ENCODE measurements at places on chromosomes 4 and X.

- DNase-seq = no peak
Measured at GRCh38 chr4:43331226-43332051, 438.9 kb downstream of the GRXCR1 start.

DNA sequence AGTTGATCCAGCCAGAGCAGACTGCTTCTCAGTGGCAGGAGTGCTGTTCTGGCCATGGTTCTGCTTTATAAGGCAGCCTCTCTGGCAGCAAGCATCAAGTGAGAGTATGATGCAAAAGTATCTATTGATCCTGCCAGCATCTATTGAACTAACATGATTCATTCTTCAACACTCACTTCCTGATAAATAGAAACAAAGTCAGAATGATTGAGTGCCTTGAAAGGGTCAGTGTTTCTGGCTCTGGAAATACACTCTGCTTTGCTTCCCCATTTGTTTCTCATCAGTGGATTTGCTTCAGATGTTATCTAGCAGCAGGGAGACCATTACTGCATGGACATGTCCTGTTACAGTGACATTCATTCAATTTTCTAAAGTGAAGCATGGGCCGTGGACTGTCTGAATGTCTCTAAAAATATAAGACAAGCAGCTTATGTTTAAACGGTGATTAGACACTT lies 66.2 kb upstream of the FRAS1 start:
- DNase-seq = no peak

- DNase-seq = peak; percentile 53
Measured at GRCh38 chrX:19639056-19639455, 123.7 kb upstream of the MAP3K15 start.

GRCh38 chrX:74270393-74270792 lies 33.6 kb upstream of the ZCCHC13 start:
- DNase-seq = no peak

- DNase-seq = no peak
Measured at GRCh38 chr4:55468724-55469123, 73.0 kb downstream of the TMEM165 start.

DNA sequence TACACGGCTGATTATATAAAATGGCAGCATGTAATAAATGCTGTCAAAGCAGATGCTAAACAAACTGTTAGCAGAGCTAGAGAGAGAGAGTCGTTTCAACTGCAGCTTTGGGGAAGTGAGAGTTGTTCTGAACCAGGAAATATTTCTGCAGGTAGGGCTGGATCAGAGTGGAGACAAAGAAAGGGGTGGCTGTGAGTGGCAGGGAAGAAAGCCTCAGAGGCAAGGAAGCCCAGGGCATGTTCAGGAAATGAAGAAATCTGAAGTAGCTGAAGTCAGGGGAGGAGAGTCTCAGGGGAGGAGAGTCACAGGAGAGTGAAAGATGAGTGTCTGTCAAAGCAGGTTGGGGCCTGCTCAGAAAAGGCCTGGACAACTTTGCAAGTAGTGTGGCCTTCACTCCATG lies 48.4 kb upstream of the RPS6KA3 start:
- no peak for DNase-seq

DNA sequence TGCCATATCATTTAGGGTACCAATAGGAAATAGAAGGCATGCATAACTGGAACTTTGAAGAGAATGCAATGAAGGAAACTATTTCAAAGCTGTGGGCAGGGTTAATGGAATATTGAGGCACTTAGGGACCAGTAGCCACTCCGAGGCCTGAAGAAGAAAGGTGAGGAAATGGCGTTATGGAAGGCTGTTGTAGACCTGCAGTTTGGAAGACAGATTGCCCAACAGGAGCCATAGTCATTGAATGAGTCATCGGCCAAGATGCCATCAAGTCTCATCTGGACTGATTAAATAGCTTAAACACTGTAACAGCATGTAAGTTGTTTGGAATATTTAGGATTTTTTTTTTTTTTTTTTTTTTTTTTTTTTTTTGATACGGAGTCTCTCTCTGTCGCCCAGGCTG lies 11.6 kb downstream of the CXCL13 start:
- no peak for DNase-seq

DNA sequence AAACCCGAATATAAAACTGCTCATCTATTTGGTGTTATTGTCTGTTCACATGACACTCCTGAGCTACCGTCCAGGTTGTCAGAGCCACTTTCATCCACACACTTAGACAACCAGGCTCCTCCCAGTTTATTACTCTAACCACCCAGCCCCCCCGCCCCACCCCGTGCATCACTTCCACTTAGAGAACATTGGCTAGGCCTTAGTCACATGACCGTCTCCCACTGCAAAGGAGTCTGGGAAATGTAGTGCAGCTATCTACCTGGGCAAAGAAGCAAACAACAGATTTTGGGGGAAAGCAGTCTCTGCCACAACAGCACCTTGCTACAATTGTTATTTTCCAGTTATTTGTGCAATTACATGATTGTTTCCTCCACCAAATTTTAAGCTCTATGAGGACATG lies 57.6 kb upstream of the RBPJ start:
- DNase-seq = peak; percentile 9

DNA sequence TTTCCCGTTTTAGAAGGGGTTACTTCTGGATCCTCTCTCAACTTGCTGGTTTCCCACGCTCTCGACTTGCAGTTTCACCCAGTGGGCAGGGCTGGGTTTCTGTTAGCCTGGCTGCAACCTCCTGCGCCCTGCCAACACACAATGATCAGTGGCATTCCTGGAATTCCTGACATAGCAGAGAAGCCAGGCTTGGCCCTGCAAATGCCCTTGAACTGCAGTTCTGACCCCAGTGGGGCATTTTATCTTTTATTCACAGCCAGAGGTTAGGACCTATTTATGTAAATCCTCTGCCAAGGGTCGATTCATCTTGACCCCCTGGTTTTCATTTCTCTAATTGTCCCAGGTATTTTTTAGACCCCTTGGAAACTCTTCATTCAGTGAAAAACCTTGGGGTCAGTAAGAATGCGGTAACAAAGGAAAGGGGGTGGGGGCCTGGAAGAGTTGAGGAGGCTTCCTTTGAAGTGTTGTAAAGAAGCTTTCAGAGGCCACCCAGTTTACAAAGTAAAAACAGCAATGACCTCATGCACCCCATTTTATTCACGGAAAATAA lies 217.6 kb downstream of the ZNF674 start:
- no peak for DNase-seq

GRCh38 chr4:54152846-54153600 lies 53.1 kb downstream of the GSX2 start:
- DNase-seq = no peak

DNA sequence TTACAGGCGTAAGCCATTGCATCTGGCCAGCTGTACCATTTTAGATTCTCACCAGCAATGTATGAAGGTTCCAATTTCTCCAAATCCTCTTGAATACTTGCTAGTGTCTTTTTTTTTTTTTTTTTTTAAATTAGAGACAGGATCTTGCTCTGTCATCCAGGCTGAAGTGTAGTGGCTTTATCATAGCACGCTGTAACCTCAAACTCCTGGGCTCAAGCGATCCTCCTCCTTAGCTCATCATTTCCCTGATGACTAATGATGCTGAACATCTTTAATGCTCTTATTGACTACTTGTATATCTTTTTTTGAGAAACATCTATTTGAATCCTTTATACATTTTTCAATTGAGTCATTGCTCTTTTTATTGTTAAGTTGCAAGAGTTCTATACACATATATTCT lies 40.3 kb downstream of the HDAC8 start:
- DNase-seq = no peak

- DNase-seq = no peak
Measured at GRCh38 chr4:166527500-166527899, 654.5 kb downstream of the TLL1 start.

- DNase-seq = no peak
Measured at GRCh38 chrX:132967049-132967448, 8.6 kb upstream of the HS6ST2 start.

- DNase-seq = no peak
Measured at GRCh38 chr4:100739426-100739825, 221.6 kb upstream of the EMCN start.

GRCh38 chrX:71669492-71669891 lies 2.1 kb downstream of the LOC101059915 start:
- no peak for DNase-seq

GRCh38 chrX:65537229-65537628 lies 2.6 kb upstream of the LAS1L start:
- no peak for DNase-seq

DNA sequence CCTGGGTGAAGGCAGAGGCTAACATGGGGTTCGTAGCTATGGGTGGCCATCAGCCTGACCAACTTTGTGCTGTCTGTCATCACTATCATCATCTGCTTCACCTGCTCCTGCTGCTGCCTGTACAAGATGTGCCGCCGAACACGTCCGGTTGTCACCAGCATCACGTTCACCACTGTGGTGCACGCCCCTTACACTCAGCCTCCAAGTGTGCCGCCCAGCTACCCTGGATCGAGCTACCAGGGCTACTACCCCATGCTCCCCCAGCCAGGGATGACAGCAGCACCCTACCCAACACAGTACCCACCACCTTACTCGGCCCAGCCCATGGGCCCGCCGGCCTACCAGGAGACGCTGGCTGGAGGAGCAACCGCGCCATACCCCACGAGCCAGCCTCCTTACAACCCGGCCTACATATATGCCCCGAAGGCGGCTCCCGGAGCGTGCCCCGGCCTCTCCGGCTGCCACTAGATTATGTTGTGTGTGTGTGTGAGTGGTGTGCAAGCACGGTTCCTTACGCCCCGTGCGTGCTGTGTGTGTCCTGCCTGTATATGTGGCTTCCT lies 238.1 kb upstream of the ZCCHC13 start:
- DNase-seq = no peak

- no peak for DNase-seq
Measured at GRCh38 chrX:151753313-151754046, 18.9 kb downstream of the CNGA2 start.

DNA sequence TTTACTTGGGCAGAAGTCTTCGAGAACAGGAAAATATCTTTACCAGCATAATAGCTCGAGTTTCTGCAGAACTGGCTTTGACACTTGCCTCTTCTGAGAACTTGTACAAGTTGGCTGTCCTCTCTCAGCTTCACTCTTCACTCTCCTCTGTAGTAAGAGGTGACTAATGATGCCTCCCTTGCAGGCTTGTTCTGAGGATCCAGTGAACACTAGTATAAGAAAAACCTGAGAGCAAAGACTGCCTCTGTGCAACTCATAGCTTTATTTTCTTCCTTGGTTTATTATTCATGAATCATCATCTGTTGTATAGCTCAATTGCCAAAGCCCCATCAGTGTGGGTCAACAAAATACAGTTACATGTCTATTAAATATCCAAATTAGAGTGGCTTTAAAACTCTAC lies 266.7 kb upstream of the CLNK start:
- DNase-seq = no peak

DNA sequence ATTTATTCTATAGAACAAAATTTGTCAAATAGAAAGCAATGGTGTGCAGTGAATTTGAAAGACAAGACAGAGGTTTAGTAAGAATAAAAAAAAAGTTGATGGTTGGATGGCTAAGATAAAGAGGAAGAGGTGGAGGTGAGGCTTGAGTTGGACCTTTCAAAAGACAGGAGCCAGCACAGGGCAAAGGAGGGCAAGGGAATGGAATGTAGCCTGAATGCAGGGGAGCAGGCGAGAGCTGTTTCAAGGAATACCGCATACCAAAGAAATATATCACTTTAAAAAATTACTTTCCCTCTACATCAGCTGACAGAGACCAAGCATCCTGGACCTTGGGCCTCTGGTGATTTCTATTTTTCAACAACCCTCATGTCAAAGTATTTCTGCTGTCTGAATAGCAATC lies 38.0 kb upstream of the CXXC4 start:
- no peak for DNase-seq

- no peak for DNase-seq
Measured at GRCh38 chr4:120699354-120699753, 223.2 kb downstream of the PRDM5 start.

GRCh38 chr4:79223993-79224776 lies 101.7 kb downstream of the NAA11 start:
- no peak for DNase-seq

DNA sequence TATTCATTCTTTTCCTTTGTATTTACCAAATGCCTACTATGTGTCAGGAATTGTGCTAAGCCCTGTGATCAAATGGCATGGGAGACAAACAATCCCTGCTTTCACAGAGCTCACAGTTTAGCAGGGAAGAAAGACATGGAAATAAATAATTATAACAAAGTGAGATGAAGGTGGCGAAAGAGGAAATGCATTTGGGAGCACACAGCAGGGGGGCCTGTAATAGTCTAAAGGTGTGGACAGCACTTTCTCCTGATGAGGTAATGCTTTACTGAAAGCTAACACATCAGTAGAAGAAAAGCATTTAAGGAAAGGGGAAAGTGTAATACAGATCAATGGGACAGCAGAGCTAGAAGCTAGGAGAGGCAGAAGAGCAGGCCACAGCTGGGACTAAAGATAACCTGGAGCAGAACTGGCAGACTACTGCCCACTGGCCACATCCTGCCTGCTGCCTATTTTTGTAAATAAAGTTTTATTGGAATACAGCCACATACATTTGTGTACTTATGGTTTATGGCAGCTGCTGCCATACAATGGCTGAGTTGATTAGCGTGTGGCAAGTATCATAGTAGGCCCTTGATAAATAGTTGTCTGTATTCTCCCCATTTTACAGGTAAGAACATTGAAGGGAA lies 67.1 kb upstream of the TAPT1 start:
- DNase-seq = no peak

- DNase-seq = no peak
Measured at GRCh38 chrX:38870361-38870895, 69.2 kb downstream of the MID1IP1 start.

GRCh38 chr4:143189528-143189927 lies 4.8 kb downstream of the USP38 start:
- DNase-seq = no peak
